ENCODE measurements at places on chromosomes 4 and X. TPM values are rescaled to one million over a fixed set of nuclear protein-coding genes. Genes with fewer than 3 reads are reported as not detected.

DNA sequence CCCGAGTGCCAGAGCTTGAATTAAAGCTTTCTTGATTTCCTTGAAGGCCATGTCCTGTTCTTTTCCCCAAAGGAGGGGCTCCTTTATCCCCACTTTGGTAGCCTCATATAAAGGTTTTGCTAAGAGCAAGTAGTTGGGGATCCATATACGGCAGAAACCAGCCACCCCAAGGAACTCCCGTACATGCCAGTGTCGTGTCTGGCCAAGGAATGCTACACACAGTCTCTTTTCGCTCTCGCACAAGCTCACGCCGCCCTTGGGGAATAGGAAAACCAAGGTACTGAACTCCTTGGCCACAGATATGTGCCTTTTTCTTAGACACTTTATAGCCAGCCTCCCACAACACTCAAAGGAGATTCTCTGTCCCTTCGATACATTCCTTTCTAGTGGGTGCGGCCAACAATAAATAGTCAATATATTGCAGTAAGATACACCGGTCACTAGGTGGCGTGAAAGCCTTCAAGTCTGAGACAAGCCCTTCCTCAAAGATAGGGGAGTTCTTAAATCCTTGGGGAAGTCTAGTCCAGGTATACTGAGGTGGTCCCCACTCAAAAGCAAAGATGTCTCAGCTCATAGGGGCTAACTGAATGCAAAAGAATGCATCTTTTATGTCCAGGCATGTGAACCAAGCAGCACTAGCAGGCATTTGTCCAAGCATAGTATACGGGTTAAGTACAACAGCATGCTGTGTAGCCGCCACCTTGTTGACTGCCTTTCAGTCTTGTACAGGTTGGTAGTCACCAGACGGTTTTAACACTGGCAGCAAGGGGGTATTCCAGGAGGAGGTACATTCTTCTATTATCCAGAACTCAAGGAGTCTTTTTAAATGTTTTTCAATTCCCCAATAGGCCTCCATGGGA lies 57.8 kb upstream of the XAGE1B start:
- peak; percentile 29 for DNase-seq
- no peak overlapping the region for H3K4me3 ChIP-seq
- H3K27ac ChIP-seq = no peak overlapping the region
- no peaks in the 10 kb centered on the region for H3K27me3 ChIP-seq
- no peaks in the 10 kb centered on the region for H3K36me3 ChIP-seq

DNA sequence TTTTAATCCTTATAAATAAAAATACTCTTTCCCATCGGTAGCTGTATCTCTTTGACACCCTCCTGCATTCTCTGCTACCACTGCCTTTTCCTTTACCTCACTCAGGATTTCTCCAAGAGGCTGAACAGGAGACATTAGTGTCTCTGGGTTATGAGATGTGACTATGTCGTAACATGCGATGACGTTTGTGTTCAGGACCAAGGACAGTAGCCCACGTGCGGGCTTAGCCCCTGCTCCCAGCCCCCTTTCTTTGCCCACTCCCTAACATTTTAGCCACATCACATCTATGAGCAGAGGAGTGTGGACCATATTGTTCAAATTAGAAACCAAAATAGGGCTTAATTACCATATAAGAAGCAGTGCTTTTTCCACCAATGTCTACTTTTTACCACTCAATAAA lies 369.3 kb downstream of the FBXW7 start:
- no peak overlapping the region for H3K4me3 ChIP-seq
- H3K27me3 ChIP-seq = peaks cover 15% of the 10 kb centered on the region
- no peaks in the 10 kb centered on the region for H3K36me3 ChIP-seq
- no peak overlapping the region for H3K27ac ChIP-seq

DNA sequence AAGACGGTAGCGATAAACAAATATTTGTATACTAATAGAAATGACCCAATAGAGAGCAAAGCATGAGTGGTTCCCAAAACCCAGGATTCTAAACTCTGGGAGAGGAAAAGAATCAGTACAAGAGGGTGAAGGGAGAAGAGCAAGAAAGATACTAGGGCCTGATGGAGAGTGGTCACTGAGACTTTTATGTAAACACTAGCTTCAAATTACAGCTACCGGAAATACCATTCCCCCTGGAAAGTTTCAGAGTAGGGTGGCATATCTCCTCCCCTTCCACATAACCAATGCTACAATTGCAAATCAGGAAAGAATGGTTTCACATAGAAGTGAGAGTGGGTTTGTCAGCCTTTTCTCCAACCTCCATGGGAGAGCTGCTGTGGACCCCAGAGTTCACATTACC lies 77.1 kb downstream of the EIF4E start:
- no peaks in the 10 kb centered on the region for H3K27me3 ChIP-seq
- no peak overlapping the region for H3K4me3 ChIP-seq
- H3K27ac ChIP-seq = no peak overlapping the region
- peak; percentile 25 for DNase-seq
- no peaks in the 10 kb centered on the region for H3K4me1 ChIP-seq
- no peaks in the 10 kb centered on the region for H3K36me3 ChIP-seq

GRCh38 chr4:80295826-80296225 lies 29.4 kb downstream of the FGF5 start:
- peaks cover 4% of the 10 kb centered on the region for H3K4me1 ChIP-seq
- H3K27me3 ChIP-seq = no peaks in the 10 kb centered on the region
- H3K4me3 ChIP-seq = no peak overlapping the region
- H3K36me3 ChIP-seq = no peaks in the 10 kb centered on the region

- no peak for DNase-seq
- H3K27me3 ChIP-seq = no peaks in the 10 kb centered on the region
- no peak overlapping the region for H3K27ac ChIP-seq
Observed at GRCh38 chrX:16457239-16457638, 192.7 kb upstream of the S100G start.

DNA sequence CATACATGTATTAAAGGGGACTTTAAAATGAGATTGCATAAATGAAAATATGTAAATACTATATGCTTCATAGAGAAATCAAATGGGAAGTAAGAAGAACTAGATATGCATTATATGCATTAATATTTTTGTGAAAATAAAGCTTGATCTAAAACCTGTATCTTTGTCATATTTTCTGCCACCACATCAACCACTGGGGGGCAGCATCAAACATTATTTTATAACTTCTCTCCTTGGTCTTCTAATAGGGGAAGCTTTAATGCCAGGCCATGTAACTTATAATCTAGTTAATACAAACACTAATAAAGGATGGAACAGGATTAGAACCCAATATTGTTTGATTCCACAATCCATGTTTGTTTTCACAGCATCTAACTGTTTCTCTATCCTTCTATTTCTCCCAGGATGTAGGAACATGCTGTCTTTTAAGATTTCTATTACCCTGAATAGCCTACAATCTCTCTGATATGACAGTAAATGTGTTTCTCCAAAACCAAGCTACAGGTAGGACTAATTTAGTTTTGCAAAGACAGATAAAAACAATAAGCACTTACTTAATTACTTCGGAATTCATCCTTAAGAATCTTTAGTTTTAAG lies 10.0 kb downstream of the QRFPR start:
- DNase-seq = no peak
- H3K4me1 ChIP-seq = no peaks in the 10 kb centered on the region
- no peaks in the 10 kb centered on the region for H3K36me3 ChIP-seq
- no peak overlapping the region for H3K27ac ChIP-seq

DNA sequence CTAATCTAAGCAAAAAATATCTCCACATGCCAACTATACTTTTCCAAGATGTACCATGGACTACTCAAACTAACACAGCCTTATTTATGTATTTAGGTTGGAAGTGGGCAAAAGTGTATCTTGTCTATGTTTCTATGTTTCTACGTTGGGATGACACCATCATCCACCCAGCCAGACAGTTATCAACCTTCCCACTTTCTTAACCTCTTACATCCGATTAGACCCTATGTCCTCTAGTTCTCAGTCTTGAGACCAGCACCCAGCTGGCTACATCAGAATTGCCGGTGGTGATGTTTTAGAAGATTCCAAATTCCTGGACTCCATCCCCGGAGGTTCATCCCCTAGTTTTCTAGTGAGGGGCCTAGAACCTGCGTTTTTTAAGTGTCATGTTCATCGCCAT lies 1.0 kb upstream of the AASDH start:
- H3K4me1 ChIP-seq = peaks cover 6% of the 10 kb centered on the region
- H3K27me3 ChIP-seq = no peaks in the 10 kb centered on the region
- peak overlapping the region; percentile 94 for H3K4me3 ChIP-seq
- peak overlapping the region; percentile 97 for H3K27ac ChIP-seq
- H3K36me3 ChIP-seq = no peaks in the 10 kb centered on the region

- no peak overlapping the region for H3K27ac ChIP-seq
- H3K4me3 ChIP-seq = no peak overlapping the region
- DNase-seq = no peak
- H3K36me3 ChIP-seq = no peaks in the 10 kb centered on the region
- no peaks in the 10 kb centered on the region for H3K4me1 ChIP-seq
- no peaks in the 10 kb centered on the region for H3K27me3 ChIP-seq
Observed at GRCh38 chr4:114839986-114840385, 241.4 kb downstream of the UGT8 start.

DNA sequence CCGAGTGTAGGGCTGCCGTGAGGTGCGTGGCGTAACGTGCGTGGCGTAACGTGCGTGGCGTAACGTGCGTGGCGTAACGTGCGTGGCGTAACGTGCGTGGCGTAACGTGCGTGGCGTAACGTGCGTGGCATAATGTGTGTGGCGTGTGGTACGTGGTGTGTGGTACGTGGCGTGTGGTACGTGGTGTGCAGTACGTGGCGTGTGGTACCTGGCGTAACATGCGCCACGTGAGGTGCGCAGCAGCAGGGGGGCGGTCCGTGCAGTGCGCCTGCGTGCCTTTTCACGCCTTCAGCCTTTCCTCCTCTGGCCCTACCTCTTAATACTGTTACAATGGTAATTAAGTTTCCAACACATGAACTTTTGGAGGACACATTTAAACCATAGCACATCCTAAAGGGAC lies at the start of gene TFDP3:
Gene TFDP3 (minus strand): TSS at position 26 of the 400 bp plus-strand sequence. CDS start 95 bp downstream, outside the sequence.
- no peaks in the 10 kb centered on the region for H3K27me3 ChIP-seq
- no peak within 1 kb of the TSS for H3K4me3 ChIP-seq
- no peak within 1 kb of the TSS for H3K27ac ChIP-seq
- no peaks in the 10 kb centered on the region for H3K4me1 ChIP-seq

GRCh38 chr4:134499074-134499473 lies 297.5 kb upstream of the PABPC4L start:
- H3K36me3 ChIP-seq = no peaks in the 10 kb centered on the region
- no peak overlapping the region for H3K27ac ChIP-seq
- H3K27me3 ChIP-seq = no peaks in the 10 kb centered on the region
- no peaks in the 10 kb centered on the region for H3K4me1 ChIP-seq
- DNase-seq = no peak
- no peak overlapping the region for H3K4me3 ChIP-seq

Gene GPC4
- total RNA-seq = 86.4 TPM

Gene ETDA
- not detected for total RNA-seq

Gene LRIT3
- total RNA-seq = 0.11 TPM

Gene SYTL5
- 8.4 TPM for total RNA-seq
